ENCODE measurements at places on chromosomes 6 and 20. TPM values are rescaled to one million over a fixed set of nuclear protein-coding genes. Genes with fewer than 3 reads are reported as not detected.

NMBR gene
- total RNA-seq: 0.16 TPM

NOX3 gene
- not detected for total RNA-seq

PHACTR2 gene
- 136 TPM for total RNA-seq

GTSF1L gene
- not detected for total RNA-seq

TMEM151B gene
- not detected for total RNA-seq

RFX6 gene
- total RNA-seq: not detected

POPDC3 gene
- total RNA-seq: 0.49 TPM

TSHZ2 gene
- 0.65 TPM for total RNA-seq

BIRC7 gene
- not detected for total RNA-seq

WFDC5 gene
- not detected for total RNA-seq

HLA-DRA gene
- total RNA-seq: 2.9 TPM

TINAG gene
- not detected for total RNA-seq

CCN5 gene
- total RNA-seq: not detected

HLA-DPA1 gene
- 10.8 TPM for total RNA-seq

OPRM1 gene
- not detected for total RNA-seq

ANKEF1 gene
- total RNA-seq: 2.3 TPM

TNNC2 gene
- not detected for total RNA-seq

CD93 gene
- 429 TPM for total RNA-seq

MUC21 gene
- not detected for total RNA-seq

PNLDC1 gene
- total RNA-seq: 1.3 TPM

DPM1 gene
- 47.5 TPM for total RNA-seq

TOP1 gene
- 14.7 TPM for total RNA-seq

SDCBP2 gene
- 6.0 TPM for total RNA-seq

ECT2L gene
- total RNA-seq: not detected

NNAT gene
- not detected for total RNA-seq

OXT gene
- not detected for total RNA-seq

EYS gene
- total RNA-seq: not detected

SMPDL3A gene
- total RNA-seq: 5.3 TPM

BPIFB2 gene
- not detected for total RNA-seq

RBM24 gene
- total RNA-seq: 1.2 TPM

DACT2 gene
- total RNA-seq: not detected

RHAG gene
- not detected for total RNA-seq

PRICKLE4 gene
- total RNA-seq: 2.3 TPM

IP6K3 gene
- not detected for total RNA-seq

ULBP3 gene
- 5.3 TPM for total RNA-seq

ZSCAN9 gene
- 9.4 TPM for total RNA-seq

LPIN3 gene
- total RNA-seq: 0.94 TPM

GPX5 gene
- not detected for total RNA-seq

LTB gene
- 4.9 TPM for total RNA-seq

CLPSL1 gene
- not detected for total RNA-seq

MUC22 gene
- not detected for total RNA-seq

HCK gene
- total RNA-seq: 0.06 TPM

SLC17A3 gene
- not detected for total RNA-seq

SLC35D3 gene
- not detected for total RNA-seq

C20orf141 gene
- not detected for total RNA-seq

Measured in bladder microvascular endothelial cell (primary cell).